NCI-H510A (cell line): ENCODE measurements at places on chromosomes 12 and 14.
A peak's percentile ranks its signal among the peaks of the same experiment; 100 is the strongest.

DNA sequence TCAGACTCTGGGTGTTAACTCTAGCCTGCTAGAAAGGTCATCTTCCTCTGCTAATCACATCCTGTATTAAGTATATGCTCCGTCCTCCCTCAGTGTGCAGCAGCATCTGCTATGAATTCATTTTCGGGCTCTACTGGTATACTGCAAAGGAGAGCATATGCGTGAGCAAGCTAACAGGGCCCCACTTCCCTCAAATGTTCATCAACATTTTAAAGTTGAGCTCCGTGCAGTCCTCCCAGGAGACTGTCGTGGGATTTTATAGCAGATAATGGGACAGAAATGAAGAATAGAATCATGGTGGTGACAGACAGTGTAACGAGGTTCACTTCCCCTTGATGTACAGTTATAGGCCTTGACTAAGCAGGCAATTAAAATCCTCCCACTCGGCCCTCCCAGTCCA is 131.7 kb downstream of the PLXNC1 start:
- no peak for DNase-seq

- no peak for DNase-seq
Observed at GRCh38 chr14:100295376-100296105, 10.7 kb downstream of the SLC25A29 start.

DNA sequence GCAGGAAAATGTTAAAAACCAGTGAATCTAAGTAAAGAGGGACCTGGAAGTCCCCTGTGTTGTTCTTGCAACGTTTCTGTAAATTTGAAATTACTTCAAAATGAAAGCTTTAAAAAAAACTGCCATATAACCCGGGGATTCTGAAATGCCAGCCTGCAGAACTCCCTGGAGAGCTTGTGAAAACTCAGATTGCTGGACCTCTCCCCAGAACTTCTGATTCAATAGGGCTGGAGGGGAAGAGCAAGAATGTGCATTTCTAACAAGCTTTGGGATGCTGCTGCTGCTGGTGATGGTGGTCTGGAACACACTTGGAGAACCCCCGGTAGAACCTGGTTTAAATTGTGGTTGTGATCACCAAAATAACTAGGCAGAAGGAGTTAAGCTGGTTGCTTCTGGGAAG is 300.0 kb upstream of the NOS1 start:
- DNase-seq = no peak

GRCh38 chr12:90290980-90291975 is 582.6 kb upstream of the ATP2B1 start:
- no peak for DNase-seq

DNA sequence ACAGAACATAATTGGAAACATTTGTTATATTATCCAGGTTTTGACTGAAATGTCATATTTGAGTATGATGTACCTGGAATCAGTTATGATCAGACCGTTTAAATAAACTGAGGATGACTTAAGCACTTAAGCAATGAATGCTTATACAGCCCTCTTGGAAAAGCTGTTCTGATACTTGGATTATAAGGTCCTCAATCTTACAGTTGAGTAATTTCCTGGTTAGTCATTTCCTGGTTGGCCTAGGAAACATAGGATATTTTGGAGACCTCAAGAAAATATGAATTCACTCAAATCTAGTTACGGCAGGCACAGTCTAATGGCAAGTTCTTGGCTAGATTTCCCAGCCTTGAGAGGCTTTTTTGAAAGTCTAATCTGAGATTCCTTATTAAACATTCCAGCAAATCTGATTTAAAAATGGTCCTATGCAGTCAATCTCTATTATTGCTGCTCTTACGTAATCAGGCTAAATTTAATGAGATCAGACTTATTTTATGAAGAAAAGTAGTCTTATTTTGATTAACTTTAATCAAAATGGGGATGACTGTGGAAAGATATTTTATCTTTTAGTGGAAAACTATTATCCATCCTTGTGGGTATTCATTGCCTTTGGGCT is 447.2 kb downstream of the SNAPC1 start:
- no peak for DNase-seq

DNA sequence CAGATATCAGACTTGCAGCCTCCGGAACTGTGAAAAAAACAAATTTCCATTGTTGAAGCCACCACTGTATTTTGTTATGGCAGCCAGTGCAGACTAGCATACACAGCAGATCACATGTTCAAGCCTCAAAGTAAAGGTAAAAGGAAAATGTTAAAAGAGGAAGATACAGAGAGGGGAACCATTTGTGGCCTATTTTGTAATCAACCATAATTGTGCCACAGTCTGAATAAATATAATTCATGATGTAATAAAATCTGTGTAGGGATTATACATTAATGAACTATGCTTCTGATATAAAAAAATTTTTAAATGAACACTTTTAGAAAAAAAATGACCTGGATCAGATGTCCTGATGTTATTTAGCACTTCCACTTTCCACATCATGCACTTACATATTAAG is 79.6 kb downstream of the SLC16A7 start:
- no peak for DNase-seq

- DNase-seq = no peak
Observed at GRCh38 chr12:14777271-14777670, 26.0 kb downstream of the WBP11 start.

GRCh38 chr12:52442600-52443061 is 8.5 kb upstream of the KRT75 start:
- no peak for DNase-seq

GRCh38 chr12:48536602-48537001 is 11.2 kb downstream of the OR8S1 start:
- DNase-seq = no peak

DNA sequence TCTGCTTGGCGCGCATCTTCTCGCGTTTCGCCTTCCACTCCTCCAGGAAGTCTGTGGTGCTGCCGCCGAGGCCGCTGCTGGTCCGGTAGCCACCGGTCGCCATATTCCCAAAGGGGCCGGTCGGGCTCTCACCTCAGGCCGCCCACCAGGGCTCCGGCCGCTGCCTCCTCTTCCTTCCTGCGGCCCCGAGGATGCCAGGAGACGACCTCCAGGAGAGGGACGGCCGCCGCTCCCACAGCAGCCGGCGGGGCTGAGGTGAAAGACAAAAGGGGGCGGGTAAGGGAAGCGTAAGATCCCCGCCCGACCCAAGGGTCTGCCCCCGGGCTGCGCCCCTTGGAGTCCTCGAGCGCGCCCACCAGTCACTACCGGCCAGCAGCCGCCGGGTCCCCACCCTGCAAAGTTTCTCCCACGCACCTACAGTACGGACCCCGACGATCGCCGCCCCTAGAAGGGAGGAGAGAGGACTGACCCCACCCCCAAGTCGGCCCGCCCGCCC is 574 bp downstream of the PAWR start:
- peak; percentile 61 for DNase-seq

DNA sequence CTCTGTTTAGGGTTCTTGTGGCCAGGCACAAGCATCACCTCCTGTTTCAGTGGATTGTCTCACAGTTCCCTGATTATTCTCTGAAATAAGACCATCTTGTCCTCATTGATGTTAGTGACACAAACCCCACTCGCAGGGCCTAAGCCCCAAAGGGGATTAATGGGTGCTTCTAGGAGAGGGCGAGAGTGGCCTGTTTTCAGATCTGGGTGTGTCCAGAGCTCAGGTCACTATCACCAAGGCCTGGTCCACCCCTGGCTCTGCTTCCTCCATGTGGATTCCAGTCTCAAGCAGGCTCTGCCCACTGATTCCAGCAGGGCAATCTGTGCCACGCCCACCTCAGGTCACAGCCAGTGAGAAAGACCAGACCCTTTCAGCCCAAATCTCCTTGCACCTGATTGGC is 361.9 kb downstream of the ADGRD1 start:
- DNase-seq = no peak

GRCh38 chr14:105473677-105474482 is 741 bp upstream of the CRIP2 start:
- DNase-seq = peak; percentile 82

DNA sequence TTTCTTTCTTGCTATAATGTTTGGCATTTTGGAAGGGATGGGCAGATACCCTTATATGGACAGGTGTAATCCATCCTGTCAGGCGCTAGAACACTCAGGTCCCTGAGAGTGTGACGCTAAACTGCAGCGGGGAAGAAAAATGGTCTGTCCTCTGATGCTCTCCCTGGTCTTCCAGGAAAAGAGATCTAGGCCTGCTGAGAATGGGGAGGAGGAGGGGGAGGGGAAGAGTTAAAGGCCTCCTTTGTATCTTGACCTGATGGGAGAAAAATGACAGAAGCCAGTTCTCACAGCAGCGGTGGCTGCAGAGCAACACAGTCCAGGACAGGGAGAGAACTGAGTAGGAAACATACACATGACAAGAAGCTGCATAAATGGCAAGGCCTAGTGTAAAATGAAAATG is 61.1 kb downstream of the RPS6KA5 start:
- no peak for DNase-seq

DNA sequence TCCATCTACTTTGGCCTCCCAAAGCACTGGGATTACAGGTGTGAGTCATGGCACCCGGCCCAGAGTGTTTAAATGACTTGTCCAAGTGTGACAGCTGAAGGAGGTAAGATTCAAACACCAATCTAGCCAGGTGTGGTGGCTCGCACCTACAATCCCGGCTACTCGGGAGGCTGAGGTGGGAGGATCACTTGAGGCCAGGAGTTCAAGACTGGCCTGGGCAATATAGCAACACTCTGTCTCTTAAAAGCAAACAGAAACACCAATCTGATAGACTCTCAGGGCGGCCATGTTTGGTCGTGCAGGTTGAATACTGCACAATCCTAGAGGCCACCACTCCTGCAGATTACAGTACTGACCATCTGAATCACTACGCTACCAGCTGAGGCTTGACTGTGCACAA is 68.7 kb downstream of the RBM19 start:
- no peak for DNase-seq

GRCh38 chr12:88638966-88639760 is 58.9 kb upstream of the KITLG start:
- DNase-seq = no peak

DNA sequence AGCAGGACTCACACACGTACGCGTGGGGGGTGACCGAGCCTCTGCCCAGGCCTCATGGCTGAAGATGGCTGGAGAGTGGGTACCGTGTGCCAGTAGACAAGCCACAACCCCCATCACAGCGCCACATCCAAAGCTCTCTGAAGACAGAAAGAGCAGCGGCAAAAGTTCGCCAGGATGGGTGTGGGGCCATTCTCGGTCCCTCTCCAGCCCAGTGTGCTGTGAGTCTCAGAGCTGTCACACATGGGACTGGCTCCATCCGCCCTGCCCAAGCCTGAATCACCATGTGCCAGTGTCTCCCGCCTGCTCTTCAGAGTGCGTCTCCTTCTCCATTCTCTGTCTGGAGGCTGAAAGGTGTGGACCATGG is 5.7 kb downstream of the TMEM179 start:
- no peak for DNase-seq

DNA sequence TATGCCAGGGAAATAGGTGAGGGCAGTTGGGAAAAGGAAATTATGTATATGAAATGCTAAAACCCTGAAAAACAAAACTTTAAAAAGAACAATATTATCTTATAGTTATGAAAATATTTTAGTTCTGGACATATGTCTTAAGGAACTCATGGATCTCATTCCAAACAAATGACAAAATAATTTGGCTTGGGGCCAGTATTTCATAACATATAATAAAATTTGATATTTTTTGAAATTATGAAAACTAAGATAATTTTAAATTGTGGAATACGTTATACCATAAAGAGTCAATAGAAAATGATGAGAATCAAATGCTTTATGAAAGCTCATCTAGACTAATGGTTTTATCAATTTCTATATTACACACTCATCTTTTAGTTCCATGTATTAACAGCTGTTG is 173.8 kb upstream of the DCN start:
- no peak for DNase-seq

DNA sequence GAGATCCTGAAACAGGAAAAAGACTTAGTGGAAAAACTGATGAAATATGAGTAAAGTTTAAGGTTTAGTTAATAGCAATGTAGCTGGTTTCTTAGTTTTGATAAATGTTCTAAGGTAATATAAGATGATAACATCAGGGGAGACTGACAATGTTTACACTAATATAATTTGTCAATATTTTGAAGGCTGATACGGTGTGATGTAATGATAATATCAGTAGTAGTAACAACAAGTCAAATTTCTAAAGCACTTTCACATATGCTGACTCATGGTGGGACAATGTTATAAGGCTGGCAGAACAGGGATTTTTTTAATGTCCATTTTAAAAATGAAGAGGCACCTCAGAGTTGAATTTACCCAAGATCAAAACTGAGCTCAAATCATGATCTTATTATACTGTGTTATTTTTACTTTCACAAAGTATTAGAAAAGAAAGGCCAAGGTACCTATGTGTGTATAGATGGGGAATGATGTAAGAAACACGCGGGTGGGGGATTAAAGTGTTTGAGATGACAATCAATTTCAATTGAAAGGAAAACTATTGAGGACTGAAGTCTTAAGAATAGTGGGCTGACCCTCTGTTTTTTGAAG is 2.4 kb upstream of the FLRT2 start:
- DNase-seq = no peak

GRCh38 chr14:70014406-70015095 is 135.3 kb downstream of the SMOC1 start:
- no peak for DNase-seq

- DNase-seq = peak; percentile 5
Observed at GRCh38 chr12:17588968-17589367, 501.0 kb downstream of the RERGL start.

DNA sequence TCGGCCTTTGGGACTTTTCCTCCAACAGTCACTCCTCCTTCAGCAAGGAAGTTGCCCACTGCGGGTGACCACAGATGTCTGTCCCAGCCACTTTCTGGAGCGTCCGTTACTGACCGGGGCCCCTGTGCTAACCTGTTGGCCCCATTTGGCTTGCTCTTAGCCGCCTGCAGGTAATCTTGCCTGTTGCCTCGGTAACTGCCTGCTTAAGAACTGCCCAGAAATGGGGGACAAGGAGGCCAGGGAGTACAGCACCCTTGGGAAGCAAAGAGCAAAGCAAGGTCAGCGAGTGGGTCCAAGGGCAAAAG is 338.8 kb upstream of the SFSWAP start:
- DNase-seq = no peak

DNA sequence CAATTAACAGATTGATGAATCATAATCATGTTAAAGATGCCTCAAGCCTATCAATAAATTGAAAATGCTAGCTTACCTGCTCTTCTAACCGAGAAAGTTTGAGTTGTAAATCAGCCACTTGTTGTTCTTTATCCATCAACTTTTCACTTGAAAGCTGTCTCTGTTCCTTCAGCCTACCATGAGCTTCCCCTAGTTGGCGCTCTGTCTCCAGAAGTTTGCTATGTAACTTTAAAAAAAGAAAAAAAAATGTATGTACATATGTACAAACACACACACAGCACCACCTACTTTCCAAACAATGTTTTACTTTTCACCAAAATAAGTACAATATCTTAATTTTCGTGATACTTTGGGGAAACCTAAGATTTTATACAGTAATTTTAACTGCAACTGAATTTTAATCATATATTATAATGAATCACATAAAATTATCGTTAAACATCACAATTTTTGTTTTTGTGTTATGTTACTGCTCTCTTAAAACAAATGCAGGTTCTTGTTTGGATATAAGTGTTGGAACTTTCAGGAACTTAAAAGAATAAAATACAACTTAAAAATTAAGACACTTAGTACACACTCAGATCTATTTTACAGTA is 101.2 kb downstream of the EEA1 start:
- DNase-seq = no peak
